ENCODE measurements at places on chromosomes 3 and 15.

GRCh38 chr15:65394936-65395335 lies 17.1 kb upstream of the IGDCC3 start:
- DNase-seq = no peak

DNA sequence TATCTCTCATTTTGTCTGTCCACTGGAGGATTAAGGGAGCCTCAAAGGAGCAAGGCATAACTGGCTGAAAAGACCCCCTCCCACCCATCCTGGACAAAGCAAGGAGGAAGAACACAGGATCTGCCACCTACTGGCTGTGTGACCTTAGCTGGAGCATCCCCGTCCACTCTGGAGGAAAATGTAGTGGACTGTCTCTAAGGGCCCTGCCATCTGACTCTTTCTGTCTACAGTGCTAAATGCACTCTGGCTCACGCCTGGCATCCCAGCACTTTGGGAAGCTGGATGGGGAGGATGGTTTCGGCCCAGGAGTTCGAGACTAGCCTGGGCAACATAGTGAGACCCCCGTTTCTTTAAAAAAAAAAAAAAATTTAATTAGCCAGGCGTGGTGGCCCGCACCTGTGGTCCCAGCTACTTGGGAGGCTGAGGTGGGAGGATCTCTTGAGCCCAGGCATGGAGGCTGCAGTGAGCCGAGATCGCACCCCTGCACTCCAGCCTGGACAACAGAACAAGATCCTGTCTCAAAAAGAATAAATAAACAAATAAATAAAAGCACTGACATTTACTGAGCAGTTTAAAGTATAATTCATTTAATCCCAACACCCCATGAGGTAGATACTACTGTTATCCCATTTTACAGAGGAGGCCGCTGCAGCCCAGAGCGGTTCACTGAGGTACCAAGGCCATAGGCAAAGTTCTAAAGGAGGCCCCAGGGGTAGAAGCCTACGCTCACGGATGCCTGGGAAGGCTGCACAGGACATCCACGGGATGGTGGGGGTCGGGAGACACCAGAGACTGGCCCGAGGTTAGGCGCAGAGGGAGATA lies 1.1 kb downstream of the TBC1D2B start:
- DNase-seq = no peak

DNA sequence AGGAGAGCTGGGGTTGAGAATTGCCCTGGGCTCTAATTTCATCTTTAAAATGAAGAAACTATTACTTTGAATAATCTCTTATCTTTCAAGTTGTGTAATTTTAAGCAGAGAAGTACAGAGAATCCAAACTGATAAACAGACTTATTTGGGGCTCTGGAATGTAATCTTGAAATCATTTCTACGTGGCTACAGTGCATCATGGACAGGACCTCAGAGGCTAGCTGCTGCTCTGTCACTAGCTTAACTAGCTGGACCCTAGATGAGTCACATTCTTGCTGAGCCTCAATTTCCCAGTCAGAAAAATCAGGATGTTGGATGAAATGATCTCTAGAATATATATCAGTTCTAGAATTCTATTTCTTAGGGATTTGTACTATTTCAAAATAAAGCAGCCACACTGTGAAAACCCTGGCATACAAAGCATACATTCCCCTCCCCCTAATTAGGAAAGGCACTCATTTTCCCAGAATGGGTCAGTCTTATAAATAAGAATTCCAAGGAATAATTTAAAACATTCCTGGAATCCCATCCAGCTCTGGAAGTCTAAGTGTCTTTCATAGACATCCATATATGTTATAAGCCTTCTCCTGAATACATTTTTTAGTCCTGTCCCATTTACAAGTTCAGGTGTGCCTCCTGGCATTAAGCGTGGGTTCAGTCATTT lies 47.2 kb downstream of the RASGRP1 start:
- no peak for DNase-seq

DNA sequence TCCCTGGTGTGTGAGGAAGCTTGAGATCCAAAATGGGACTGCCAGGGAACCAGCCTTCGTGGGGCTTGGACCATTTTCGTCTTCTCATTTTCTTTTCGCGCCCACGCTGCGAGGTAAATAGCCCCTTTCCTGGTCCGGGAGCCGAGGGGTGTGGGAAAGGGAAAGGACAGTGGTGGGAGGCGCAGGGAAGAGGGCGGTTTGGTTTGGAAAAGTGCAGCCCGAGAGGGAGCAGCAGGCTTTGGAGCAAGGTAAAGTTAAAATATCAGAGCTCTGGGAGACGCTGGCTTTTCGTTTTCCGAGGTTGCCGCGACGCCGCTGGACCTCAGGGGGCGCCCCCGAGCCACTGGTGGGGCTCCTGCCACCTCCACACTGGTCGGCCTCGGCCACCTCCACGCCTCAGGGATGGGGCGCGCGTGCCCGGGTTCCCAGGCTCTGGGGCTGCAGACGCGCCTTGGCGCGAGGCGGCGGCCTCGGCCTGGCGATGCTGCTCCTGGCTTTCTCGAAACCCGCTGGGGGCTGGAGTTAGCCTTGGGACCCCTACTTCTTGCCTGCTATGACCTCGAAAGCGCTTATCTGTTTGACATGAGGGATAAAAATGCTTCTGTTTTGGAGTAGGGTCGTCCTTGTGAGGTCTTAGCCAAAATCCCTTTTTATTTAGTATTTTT lies 3.2 kb downstream of the PTPRG start:
- no peak for DNase-seq

DNA sequence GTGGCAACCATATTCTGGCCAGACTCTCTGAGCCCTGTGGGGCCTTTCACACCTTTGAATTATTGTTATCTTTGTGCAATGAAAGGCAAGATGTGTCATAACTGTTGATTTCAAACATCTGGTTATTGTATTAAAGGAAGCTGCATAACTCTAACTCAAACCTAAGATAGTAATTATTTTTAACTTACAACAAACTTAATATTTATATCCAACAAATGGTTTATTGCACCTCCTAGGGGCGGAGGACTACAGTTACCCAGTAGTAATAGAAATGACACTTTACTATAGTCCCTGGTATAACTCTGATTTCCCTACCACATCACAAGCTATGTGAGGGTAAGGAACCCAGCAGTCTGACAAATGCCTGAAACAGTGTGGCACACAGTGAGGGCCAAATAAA lies 363.9 kb upstream of the SUCLG2 start:
- DNase-seq = no peak

DNA sequence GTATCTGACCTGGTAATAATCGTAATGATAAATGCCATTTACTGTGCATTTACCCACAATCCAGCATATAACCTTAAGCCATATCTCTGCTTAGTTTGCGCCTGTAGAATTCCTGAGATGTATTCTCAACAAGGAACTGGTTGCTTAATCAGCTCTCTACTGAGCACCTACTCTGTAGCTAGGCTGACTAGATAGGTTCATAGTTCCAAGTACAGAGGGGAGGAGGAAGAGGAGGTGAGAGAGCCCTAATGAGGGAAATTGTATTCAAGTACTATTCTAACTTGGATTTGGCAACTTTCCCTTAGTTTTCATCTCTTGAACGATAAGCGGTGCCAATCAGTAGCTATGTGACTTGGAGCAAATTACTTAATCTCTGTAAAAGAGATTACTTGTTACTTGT lies 5.6 kb upstream of the AKAP13 start:
- DNase-seq = no peak

DNA sequence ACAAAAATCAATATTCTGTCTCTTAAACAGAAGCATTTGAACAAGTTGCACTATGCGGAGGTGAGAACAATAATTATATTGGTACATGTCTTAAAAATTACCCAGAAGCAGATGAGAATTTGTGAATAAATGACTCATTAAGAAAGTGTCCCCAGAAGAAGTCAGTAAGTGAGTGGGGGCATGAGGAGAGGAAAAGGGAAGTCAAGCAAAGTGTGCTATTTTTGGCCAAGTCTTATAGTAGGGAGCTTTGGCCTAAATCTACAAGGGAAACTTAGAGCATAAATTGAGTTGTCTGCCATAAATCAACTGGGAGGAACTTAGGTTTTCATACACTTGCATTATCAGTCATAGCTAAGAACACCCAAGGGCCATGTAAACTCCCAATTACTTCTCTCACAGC lies 86.9 kb upstream of the SATB1 start:
- no peak for DNase-seq

GRCh38 chr15:33547876-33548275 lies 237.1 kb downstream of the RYR3 start:
- no peak for DNase-seq

DNA sequence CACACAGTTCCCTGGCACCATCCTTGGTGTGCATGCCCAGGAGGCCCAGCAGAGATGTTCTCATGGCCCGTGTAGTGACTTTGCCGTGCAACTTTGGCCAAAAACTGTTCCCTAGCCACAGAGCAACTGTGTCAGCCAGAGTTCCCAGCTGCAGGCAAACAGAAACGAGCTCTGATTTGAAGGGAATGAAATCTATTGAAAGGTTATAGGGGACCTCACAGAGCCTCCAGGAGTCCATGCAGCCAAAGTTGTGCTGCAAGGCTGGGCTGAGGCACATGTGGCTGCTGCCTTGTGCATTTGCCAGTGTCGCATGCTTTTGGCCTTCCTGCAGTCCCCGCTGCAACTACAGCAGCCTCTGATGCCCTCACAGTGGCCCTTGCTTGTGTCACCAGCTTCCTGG lies 70.5 kb downstream of the PLXNA1 start:
- DNase-seq = no peak

- DNase-seq = no peak
Measured at GRCh38 chr15:65195548-65195923, 10.4 kb upstream of the CLPX start.

DNA sequence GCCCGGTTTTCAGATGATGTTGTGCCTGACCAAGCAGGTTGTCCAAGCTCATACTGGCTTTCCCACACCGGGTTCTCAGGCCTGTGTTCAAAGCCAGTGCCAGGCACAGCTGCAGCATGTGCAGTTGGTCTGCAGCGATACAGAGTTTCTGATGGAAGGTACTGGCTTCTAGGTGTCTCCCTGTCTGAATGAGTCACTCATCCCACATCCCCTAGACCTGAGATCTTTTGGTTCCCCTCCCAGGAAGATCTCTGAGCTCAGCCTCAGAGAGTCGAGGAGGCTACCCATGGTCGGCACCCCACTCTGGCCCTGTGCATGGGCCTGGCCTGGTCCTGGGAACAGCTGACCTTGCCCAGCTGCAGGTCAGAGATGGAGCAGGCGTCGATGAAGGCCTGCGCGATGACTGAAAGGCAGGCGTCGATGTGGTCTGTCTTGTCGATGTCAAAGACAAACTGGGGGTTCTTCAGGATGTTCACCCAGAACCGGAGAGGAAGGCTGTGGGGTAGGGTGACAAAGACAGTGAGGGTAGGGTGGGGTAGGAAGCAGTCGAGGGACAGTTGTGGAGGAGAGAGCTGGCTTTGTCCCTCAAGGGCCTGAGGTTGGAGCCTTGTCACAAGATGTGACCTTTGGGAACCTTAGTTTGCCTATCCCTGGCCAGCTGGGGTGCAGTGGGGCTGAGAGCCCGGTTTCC lies 15.3 kb downstream of the H1-8 start:
- DNase-seq = no peak

DNA sequence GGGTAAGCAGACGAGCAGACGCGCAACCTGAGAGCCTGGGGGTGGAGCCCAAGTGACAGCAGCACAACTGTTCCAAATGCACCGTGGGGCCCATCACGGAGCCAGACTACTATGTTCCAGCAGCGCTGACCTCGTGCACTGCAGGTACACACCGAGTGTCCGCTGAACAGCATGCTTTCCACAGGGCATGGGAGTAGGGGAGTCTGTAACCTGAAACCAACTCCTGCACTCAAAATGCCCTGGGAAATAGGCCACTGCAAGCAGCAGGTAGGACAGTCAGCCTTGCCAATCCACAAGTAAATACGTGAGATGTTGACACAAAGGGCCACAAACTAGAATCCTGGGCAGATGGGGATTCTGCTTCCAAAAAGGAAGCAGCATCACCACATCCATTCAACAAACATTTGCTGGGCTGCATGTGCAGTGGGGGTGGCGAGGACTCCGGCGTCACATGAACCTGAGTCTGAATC lies 73.9 kb downstream of the TBC1D2B start:
- no peak for DNase-seq

GRCh38 chr15:100703032-100703578 lies 100.7 kb downstream of the ASB7 start:
- DNase-seq = no peak

GRCh38 chr3:36095238-36095637 lies 285.1 kb upstream of the STAC start:
- no peak for DNase-seq

DNA sequence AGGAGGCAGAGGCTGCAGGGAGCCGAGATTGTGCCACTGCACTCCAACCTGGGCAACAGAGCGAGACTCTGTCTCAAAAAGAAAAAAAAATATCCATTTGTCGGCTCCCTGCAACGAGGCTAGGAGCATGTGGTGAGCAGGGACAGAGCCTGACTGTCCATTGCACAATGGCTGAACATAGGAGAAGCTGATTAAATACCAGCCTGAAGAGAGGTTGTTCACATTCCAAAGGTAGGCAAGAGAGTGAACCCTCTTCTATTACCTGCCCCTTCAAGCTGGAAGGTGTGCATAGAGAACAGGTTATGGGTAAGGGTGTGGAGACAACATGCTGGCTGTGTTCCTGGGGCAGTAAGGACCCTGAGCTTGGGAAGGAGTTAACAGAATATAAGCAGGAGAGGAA lies 78.7 kb downstream of the DAPK2 start:
- no peak for DNase-seq

GRCh38 chr3:128603313-128603712 lies 47.3 kb downstream of the RPN1 start:
- DNase-seq = no peak

GRCh38 chr3:139676632-139677387 lies 962 bp downstream of the NMNAT3 start:
- no peak for DNase-seq

DNA sequence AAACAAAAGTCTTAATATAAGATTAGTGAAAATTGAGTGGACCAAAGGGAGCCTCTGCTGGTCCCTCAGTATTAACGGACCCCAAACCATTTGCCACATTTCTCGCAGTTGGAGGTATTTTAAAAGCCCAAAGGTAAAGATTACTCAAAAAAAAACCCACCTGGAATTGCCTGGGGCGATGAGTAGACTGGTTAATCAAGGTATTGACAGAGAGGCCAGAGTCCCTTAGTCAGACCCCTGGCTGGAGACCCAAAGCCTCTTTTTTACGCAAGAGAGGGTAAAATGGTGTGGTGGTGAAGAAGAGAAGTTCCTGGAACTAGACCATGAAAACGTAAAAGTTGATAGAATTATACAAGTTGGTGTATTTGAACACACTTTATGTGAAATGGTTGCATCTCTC lies 137.2 kb downstream of the IMPG2 start:
- DNase-seq = no peak

GRCh38 chr3:189508784-189509501 lies 122.2 kb upstream of the TP63 start:
- no peak for DNase-seq

GRCh38 chr3:152225201-152225600 lies 43.5 kb upstream of the MBNL1 start:
- DNase-seq = no peak

- peak; percentile 53 for DNase-seq
Measured at GRCh38 chr15:40763801-40764628, at the start of gene GCHFR. Gene GCHFR (plus strand): TSS chr15:40764068. CDS start chr15:40764181, 113 bp downstream.

All from stimulated activated CD4-positive, alpha-beta T cell treated with anti-CD3 and anti-CD28 coated beads, TNF-alpha, amount 100 ng/mL, for 1 hour (primary cell).